GM23338 (cell line): ENCODE measurements at places on chromosomes 5 and 9. TPM values are rescaled to one million over a fixed set of nuclear protein-coding genes. Genes with fewer than 3 reads are reported as not detected.
A peak's percentile ranks its signal among the peaks of the same experiment; 100 is the strongest.

Gene OGN
- not detected in 2 replicates for total RNA-seq

Gene OR1K1
- total RNA-seq, result not detected in 2 replicates

DNA sequence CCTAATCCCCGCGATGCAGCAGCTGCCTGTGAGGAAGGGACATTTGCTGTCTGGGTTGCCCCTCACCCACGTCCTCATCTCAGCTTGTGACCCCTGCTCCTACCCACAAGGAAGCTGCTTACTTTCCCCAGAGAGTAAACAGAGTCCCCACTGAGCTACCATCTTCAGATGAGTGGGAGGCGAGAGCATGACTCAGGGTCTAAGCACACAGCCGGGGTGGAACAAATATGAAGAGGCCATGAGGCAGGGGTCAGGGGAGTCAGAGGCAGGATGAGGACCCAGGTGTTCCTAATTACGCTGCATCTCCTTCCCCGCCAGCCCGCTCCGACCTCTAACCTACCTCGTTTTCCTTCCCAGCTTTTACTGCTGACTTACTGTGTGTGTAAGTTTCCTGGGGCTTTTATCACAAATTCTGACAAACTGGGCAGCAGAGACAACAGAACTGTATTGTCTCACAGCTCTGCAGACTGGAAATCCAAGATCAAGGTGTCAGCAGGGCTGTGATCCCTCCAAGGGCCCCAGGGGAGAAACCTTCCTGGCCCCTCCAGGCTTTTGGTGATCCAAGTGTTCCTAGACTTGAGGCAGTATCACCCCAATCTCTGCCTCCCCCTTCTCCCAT lies 94.0 kb upstream of the DNAH5 start:
- no peak for DNase-seq

Gene CDH10
- total RNA-seq, result not detected in 2 replicates

DNA sequence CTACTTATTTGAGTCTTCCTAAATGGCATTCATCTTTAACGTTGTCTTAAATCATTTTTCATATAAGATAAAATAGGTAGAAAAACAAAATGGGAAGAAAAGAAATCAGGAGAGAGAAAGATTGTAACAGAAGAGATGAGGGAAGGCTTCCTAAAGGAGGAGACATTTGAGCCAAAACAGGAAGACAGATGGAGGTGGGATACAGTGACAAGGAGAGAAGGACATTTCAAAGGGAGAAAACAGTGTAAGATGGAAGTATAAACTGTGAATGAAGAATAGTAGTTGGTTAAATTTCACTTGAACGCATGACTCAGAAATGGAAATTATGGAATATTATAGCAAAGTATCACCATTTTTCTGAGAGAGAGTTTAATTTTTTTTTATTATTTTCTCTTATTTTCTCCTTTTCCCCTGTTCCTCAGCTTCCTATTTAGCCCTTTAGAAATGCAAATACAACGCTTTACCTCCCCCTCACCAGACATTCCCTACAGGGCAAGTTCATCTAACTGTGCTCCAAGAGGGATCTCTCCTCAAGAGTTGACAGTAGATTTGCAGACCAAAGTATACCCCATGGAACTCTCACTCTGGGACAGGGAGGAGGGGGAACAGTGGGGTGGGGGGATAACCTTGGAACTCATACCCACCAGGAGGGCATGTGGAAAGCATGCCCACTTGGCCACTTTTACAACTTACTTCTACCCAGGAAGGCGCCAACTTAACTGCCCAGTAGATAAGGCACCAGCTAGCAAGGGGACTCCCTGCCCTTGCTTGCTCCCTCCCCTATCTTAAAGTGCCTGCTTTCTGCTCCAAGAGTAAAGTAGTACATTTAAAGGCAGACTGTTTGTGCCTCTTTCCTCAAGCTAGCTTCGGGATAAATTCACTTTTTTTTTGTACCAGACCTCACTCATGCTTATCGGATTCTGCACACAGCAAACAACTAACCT lies 304.7 kb upstream of the POU5F2 start:
- DNase-seq, result peak; percentile 53

- peak; percentile 46 for DNase-seq
Observed at GRCh38 chr9:130382096-130382495, 62.7 kb upstream of the ASS1 start.

Gene SLC6A3
- 0.85 and 1.0 TPM in 2 replicates for total RNA-seq

Gene GMCL2
- total RNA-seq, result 0.07 and 0.08 TPM in 2 replicates

GRCh38 chr5:64612344-64612961 lies 77.8 kb upstream of the SHISAL2B start:
- DNase-seq, result peak; percentile 84
